ENCODE measurements at places on chromosomes 2 and 18.

GRCh38 chr2:40244251-40244650 lies 207.6 kb downstream of the SLC8A1 start:
- H3K36me3 ChIP-seq: peaks cover 5% of the 10 kb centered on the region
- H3K4me1 ChIP-seq: peaks cover 39% of the 10 kb centered on the region

- H3K36me3 ChIP-seq: no peaks in the 10 kb centered on the region
- DNase-seq: no peak
- H3K4me3 ChIP-seq: no peak overlapping the region
- H3K4me1 ChIP-seq: peaks cover 19% of the 10 kb centered on the region
- H3K27ac ChIP-seq: no peak overlapping the region
Observed at GRCh38 chr2:36820942-36821605, 124.6 kb downstream of the VIT start.

DNA sequence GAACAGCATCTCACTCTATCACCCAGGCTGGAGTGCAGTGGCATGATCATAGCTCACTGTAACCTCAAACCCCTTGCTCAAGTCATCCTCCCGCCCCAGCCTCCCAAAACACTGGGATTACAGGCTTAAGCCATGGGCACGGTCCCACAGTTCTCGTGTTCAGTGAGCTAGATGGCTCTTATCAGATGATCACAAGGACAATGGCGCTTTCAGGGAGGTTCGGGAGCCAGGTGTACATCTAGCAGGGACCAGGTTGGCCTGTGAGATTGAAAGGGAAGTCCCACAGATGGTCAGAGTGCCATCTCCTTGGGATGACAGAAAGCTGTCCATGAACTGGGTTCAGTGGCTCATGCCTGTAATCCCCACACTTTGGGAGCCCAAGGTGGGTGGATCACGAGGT lies 14.1 kb upstream of the FHOD3 start:
- no peak overlapping the region for H3K4me3 ChIP-seq
- H3K27me3 ChIP-seq: peaks cover 9% of the 10 kb centered on the region
- no peaks in the 10 kb centered on the region for H3K4me1 ChIP-seq
- H3K36me3 ChIP-seq: no peaks in the 10 kb centered on the region
- H3K27ac ChIP-seq: no peak overlapping the region

- H3K4me3 ChIP-seq: no peak overlapping the region
- H3K4me1 ChIP-seq: no peaks in the 10 kb centered on the region
- no peak for DNase-seq
Observed at GRCh38 chr18:25544546-25545287, 192.8 kb upstream of the ZNF521 start.

DNA sequence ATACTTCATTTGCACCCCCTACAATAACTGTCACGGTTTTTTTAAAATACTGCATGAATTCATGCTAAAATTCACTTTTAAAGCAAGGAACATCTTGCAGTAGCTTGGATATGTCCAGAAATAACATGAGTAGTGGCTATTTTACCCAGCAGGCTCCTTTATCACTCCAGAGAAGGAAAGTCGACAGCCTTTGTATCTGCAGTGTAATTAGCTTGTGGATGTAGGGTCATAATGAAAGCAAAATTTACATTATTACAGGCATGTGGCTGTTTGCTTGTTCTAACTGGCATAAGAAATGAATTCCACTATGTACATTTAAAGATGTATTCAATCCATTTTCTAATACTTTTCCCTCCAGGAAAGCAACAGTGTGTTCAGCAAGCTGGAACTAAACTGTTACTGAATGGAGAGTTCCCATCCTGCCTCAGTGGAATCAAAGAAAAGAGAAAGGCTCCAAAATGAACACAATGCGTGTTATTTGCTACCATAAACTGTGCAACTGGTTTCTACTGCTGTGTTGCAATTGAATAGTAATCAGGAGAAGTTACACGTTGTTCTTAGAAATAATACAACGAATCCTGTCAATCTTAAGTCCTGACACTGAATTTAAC lies 321.2 kb upstream of the VRK2 start:
- H3K27ac ChIP-seq: no peak overlapping the region
- H3K4me3 ChIP-seq: no peak overlapping the region
- no peak for DNase-seq
- H3K4me1 ChIP-seq: peaks cover 8% of the 10 kb centered on the region
- no peaks in the 10 kb centered on the region for H3K36me3 ChIP-seq

Data from WTC11 (cell line).